Anterior cingulate cortex (tissue), 58 donors: ENCODE measurements at places on chromosomes 16 and 17.

DNA sequence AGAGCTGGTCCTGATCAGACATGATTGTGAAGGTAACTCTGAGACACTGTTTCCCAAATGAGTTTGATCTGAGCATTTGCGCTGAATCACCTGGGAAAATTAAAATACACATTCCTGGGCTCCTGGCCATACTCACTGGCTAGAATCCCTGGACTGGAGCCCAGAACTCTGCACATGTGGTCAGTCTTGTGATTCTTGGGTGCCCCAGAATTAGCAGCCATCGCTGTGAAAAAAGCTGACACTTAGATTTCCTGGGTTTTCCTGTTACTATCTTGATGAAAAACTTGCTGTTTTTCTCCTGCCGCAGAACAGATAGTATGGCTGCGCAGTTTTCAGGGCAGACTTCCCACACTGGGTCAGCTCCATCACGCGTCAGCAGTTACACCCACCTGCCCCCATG, 24.6 kb downstream of the NECAB2 start:
- DNase-seq, result no peak

DNA sequence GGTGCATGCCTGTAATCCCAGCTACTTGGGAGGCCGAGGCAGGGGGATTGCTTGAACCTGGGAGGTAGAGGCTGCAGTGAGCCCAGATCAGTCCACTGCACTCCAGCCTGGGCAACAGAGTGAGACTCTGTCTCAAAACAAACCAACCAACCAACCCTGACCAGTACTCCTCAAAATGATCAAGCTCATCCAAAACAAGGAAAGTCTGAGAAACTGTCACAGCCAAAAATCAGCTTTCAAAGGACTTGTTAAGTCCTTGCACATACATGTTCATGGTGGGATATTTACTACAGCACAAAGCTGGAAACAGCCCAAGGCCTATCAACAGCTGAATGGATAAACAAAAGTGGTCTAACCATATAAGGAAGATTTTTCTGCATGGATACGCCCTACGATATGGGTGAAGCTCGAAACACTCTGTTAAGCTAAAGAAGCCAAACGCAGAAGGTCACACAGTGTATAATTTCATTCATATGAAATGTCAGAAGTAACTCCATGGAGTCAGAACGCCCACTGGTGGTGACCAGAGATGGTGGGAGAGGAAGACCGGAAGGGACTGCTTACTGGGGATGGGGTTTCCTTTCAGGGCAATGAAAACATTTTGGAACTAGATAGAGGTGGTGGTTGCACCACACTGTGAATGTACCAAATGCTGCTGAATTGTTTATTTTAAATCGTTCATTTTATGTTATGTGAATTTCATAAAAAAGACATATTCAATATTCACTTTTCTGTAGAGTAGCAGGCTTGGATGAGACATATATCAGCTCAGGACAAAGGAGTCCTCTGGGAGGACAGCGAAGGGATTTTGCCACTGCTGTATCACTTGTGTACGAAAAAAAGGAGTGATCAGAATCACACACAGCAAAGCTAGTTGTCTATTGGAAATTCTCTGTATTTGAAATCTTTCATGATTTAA, 17.7 kb downstream of the CCL17 start:
- DNase-seq, result no peak

DNA sequence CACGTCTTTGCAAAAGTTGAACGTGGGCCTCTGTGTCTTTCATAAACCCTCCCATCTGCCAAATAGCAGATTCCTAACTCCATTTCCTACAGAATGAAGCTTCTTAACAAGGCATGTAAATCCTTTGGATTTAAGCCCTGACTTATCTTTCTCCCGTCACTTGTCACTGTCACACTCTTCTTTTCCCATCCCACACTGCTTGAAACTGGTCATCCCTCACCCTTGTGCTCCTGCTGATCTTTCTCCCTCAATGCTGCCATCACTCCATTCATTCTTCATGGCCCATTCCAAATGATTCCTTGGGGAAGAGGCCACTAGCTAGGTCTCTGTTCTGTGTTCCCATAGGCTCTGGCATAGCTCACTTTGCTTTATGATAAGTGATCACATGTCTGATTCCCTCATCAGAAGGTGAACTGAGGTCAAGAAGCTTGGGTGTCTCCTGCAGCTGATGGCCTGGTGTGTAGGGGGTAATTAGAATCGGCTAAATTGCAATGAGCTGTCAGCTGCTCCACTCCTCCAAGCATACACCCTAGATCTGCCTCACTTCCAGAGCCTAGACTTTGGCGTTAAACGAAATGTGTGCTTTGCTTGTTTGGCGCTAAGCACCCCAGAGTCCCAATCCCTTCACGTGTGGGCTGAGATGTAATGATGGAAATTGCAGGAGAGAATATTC, 61.7 kb downstream of the PECAM1 start:
- no peak for DNase-seq

DNA sequence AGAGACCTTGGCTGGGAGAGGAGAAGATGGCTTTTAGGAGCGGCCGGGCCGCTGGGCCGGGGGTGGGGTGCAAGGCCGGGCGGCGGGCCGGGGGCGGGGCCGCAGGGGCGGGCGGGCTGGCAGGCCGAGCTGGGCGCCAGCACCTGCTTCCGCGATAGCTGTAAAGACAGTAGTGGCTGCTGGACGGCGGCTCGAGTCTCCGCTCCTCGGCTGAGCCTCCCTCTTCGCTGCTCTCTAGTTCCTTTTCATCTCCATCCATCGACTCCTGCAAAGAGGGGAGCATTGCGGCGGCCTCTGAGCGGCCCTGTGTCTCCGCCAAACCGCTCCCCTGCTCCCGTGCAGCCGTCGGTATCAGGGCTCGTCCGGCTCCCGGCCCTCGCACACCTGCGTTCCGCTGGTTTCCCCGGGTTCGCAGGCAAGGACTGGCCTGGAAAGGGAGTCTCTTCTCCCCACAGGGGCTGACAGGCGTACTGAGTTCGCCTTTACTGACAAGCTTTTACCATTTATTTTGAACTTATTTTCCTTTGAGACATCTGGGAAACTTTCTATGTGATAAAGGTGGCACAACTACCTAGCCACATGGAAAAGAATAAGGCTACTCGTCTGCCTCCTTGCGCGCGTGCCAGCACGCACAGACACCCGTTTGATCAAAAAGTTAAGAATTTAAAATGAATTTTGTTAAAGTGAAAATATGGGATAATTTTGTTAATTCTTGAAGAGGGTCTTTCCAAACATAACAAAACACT, at the start of gene C17orf75:
TSS of gene C17orf75 (minus strand) at position 317 of the 746 bp plus-strand sequence. CDS start at position 283, 34 bp downstream.
- peak; percentile 64 for DNase-seq

- no peak for DNase-seq
Observed at GRCh38 chr17:14317383-14317782, 16.5 kb downstream of the HS3ST3B1 start.

DNA sequence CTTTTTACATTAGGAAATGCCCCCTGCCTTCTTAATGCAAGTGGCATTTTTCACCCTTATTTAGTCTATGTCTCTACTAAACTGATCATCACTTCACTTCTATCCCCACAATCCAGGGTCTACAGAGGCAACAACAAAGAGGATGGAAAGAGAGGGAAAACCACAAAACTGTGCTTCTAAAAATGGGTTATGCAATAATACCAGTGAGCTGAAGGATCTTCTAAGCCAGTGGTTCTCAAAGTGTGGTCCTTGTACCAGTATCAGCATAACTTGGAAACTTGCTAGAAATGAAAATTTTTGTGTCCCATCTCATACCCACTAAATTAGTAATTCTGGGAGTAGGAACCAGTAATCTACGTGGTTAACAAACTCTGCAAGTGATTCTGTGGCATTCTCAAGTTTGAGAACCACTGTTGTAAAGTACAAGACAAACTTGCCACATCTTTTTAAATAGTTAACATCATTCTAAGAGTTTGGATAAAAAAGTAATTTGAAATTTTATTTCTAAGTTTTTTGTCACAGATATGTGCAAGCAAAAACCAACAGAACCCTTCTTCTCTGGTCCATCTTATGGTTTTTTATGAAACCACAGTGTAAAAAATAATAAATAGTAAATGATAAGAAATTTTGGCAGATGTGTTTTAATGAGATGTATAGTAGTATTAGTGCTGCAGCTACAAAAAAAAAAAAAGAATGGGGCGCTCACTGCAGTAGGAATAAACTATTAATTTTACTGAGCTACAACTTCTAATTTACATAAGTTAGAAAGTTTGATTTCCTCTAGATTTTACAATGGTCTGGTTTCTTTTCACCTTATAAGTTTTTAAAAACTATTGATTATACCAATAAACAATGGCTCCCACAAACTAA, 16.2 kb downstream of the CDC27 start:
- no peak for DNase-seq

- DNase-seq, result no peak
Observed at GRCh38 chr16:4935241-4935855, 1.6 kb downstream of the PPL start.

GRCh38 chr17:68197091-68197996, 50.5 kb upstream of the AMZ2 start:
- DNase-seq, result no peak

DNA sequence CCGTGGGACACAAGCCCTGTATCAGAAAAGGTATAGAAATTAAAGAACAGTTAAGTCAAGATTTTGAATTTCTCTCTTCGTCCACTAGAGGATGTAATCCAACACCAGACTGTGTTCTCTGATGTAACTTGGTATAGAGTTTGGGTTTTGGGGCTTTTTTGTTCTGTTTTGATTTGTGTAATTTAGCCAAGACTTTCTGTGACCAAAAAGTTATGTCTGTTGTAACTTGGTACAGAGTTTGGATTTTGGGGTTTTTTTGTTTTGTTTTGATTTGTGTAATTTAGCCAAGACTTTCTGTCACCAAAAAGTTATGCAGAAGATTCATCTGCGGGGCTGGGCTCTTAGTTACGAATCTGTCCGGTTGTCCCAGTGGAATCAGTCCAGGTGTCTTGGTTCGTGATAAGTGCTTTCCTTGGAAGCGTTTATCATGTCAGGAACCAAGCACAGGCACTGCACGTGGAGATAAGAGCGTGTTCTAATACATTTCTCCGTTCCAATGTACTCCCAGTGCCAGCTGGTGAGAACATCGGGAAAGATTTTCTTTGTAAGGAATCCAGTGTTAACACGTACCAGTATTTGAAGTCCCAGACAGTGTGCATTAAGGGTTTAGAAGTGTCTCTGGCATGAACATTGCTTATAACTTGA, 44.1 kb upstream of the SEC14L1 start:
- DNase-seq, result no peak

GRCh38 chr16:82936941-82937551, 310.3 kb downstream of the CDH13 start:
- no peak for DNase-seq

- no peak for DNase-seq
Observed at GRCh38 chr17:54307351-54307750, 484.6 kb downstream of the KIF2B start.

- no peak for DNase-seq
Observed at GRCh38 chr17:79702034-79702433, 28.7 kb upstream of the ENPP7 start.

- peak; percentile 57 for DNase-seq
Observed at GRCh38 chr17:73341350-73342049, 29.7 kb upstream of the CDC42EP4 start.

- DNase-seq, result no peak
Observed at GRCh38 chr16:75206749-75207451, at the start of gene CTRB2. Gene CTRB2, minus strand, starts transcription at chr16:75207161. Its CDS starts 20 bp downstream, at chr16:75207141.

- DNase-seq, result no peak
Observed at GRCh38 chr17:9256751-9257629, 235.7 kb downstream of the NTN1 start.

DNA sequence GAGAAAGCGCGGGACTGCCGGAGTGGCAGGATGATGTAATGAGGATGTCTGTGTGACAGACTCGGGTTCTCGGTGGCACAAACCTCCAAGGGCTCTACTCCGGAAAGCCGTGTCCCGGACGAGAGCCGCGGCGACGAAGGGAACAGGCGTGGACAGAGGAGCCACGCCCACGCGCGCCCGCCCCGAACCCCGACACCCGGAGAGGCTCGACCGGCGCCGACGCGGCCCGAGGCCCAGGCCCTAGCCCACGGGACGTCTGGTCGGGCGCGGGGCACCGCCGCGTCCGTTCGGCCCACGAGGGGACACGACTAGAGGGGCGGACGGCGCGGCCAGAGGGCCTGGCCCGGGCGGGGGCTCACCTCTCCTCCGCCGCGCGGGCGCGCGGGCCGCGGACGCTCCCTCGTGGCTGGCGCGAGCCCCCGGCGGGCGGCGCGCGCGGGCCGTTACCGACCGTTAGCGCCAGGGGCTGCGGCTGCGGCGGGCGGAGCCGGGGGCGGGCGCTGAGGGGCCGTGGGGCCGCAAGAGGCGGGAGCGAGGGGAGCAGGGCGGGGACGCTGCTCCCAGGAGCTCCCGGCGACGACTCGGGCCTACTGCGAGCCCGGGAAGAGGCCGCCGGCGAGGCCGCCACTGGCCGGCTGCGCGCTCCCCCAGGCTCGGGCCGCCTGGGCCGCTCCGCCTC, 2.1 kb upstream of the IRX5 start:
- DNase-seq, result no peak

DNA sequence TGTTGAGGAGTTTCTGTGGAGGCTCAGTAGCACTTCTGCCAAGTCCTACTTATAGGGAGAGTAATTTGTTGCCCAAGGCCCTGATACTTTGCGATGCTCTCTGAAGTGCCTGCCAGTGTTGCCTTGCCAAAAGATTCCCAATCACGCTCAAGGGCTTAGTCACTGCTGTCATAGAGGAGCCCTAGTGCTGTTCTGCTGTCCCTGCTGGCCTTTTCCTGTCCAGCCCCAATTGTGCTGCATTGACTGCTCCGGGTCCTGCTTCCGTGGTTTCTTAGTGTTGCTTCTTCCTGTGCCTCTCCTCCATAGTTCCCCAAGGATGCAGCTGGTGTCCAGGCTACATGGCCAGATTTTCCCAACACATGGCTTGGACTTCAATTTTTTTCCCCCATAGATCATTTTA, 13.9 kb downstream of the NUP93 start:
- no peak for DNase-seq

DNA sequence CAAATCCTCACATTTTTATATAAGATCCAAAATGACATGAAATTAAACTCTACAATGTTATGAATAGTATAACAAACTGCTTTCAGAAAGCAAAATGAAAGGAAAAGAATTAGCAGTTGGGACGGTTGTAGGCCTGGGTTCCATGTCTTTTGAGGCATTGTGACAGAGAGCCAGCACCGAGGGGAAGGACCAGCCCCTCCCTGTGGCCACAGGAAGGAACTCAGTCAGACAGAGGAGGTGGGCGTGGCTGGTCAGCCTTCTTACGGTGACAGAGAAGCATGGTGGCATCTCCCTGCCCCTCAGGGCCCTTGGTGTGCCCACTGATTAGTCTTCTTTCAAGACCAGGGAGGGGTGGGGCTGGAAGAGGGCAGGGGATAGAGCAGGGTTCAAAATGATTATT, 5.7 kb downstream of the ZNF319 start:
- no peak for DNase-seq

- DNase-seq, result no peak
Observed at GRCh38 chr16:68397710-68398201, 50.6 kb downstream of the SMPD3 start.

- no peak for DNase-seq
Observed at GRCh38 chr17:75835654-75835987, 8.6 kb downstream of the UNC13D start.

DNA sequence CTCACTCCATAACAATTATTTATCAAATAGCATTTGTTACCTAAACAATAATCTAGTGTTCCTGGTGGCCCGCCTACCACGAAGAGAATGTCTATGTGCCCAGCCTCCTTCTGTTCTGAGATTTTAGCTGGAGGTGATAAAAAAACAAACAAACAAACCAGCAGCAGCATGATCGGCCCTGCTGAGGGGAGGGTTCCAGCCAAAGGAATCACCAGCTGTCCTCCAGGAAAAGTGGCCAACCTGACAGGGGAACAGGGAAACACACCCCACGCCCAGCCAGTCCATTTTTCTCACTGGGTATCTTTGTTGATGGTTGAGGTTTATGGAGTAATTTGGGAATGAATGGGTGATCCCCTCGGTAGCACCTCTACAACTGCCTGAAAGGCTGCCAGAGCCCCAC, 203.0 kb upstream of the DYNLRB2 start:
- DNase-seq, result no peak
